A375 (cell line): ENCODE measurements at places on chromosomes 12 and 14. TPM values are rescaled to one million over a fixed set of nuclear protein-coding genes. Genes with fewer than 3 reads are reported as not detected.

Gene CEBPE
- not detected in 2 replicates for total RNA-seq

Gene TMEM132C
- not detected in 2 replicates for total RNA-seq

Gene ANKS1B
- 0.85 TPM in 1 of 2 replicates, not detected in the other for total RNA-seq

Gene CAMKK2
- total RNA-seq: 11.0 and 11.8 TPM in 2 replicates

Gene SLC17A8
- not detected in 2 replicates for total RNA-seq

Gene RIPK3
- total RNA-seq: not detected in 2 replicates

Gene GPD1
- total RNA-seq: 0.53 and 1.0 TPM in 2 replicates

Gene AKAP5
- total RNA-seq: 0.60 and 0.61 TPM in 2 replicates

Gene TAS2R46
- 0.38 and 0.61 TPM in 2 replicates for total RNA-seq

Gene PRORP
- 12.1 and 14.1 TPM in 2 replicates for total RNA-seq

Gene PLEKHD1
- 0.05 TPM in 1 of 2 replicates, not detected in the other for total RNA-seq

Gene SERPINA3
- total RNA-seq: 357 and 360 TPM in 2 replicates

Gene LRIG3
- total RNA-seq: 43.7 and 52.2 TPM in 2 replicates

Gene ASB2
- total RNA-seq: not detected in 2 replicates

Gene ADAM21
- 0.04 and 0.19 TPM in 2 replicates for total RNA-seq

Gene OR6J1
- total RNA-seq: 0.04 TPM in 1 of 2 replicates, not detected in the other

Gene EML5
- 2.8 and 3.6 TPM in 2 replicates for total RNA-seq

Gene SLC2A13
- 9.0 and 9.8 TPM in 2 replicates for total RNA-seq

Gene BICDL1
- 0.16 and 0.19 TPM in 2 replicates for total RNA-seq

Gene WNT5B
- 0.64 and 1.2 TPM in 2 replicates for total RNA-seq

Gene ANKRD33
- total RNA-seq: not detected in 2 replicates

Gene OR11H7
- not detected in 2 replicates for total RNA-seq

Gene CMA1
- not detected in 2 replicates for total RNA-seq

Gene CD9
- total RNA-seq: 90.5 and 93.5 TPM in 2 replicates

Gene KCNMB4
- 0.16 and 0.53 TPM in 2 replicates for total RNA-seq

Gene KRT4
- not detected in 2 replicates for total RNA-seq

Gene PRKD1
- total RNA-seq: 3.1 and 4.9 TPM in 2 replicates

Gene TAS2R9
- total RNA-seq: not detected in 2 replicates

Gene GDF3
- total RNA-seq: not detected in 2 replicates

Gene ZNF641
- total RNA-seq: 4.5 and 5.9 TPM in 2 replicates

Gene PRIMA1
- total RNA-seq: 0.08 TPM in 1 of 2 replicates, not detected in the other

Gene EFS
- total RNA-seq: not detected in 2 replicates

Gene ATXN3
- total RNA-seq: 36.2 and 43.9 TPM in 2 replicates

Gene AQP6
- 0.26 and 0.88 TPM in 2 replicates for total RNA-seq

Gene LRRC9
- not detected in 2 replicates for total RNA-seq

Gene ANO2
- 0.21 and 0.72 TPM in 2 replicates for total RNA-seq

Gene KRT77
- not detected in 2 replicates for total RNA-seq

Gene GARIN6
- not detected in 2 replicates for total RNA-seq

Gene AP5M1
- 4.7 and 6.1 TPM in 2 replicates for total RNA-seq

Gene PAWR
- 140 and 173 TPM in 2 replicates for total RNA-seq

Gene TAS2R10
- total RNA-seq: 0.75 TPM in 1 of 2 replicates, not detected in the other

Gene KITLG
- 0.66 and 1.6 TPM in 2 replicates for total RNA-seq

Gene GNB3
- 0.60 and 1.5 TPM in 2 replicates for total RNA-seq

Gene SSTR1
- total RNA-seq: not detected in 2 replicates

Gene CD27
- not detected in 2 replicates for total RNA-seq
